Left ventricle myocardium superior (tissue), 1 donor: ENCODE measurements at places on chromosomes 3 and 15. TPM values are rescaled to one million over a fixed set of nuclear protein-coding genes. Genes with fewer than 3 reads are reported as not detected.

- no peak for DNase-seq
These were observed 21.5 kb downstream of the AGTR1 start for GRCh38 chr3:148718982-148719862.

DNA sequence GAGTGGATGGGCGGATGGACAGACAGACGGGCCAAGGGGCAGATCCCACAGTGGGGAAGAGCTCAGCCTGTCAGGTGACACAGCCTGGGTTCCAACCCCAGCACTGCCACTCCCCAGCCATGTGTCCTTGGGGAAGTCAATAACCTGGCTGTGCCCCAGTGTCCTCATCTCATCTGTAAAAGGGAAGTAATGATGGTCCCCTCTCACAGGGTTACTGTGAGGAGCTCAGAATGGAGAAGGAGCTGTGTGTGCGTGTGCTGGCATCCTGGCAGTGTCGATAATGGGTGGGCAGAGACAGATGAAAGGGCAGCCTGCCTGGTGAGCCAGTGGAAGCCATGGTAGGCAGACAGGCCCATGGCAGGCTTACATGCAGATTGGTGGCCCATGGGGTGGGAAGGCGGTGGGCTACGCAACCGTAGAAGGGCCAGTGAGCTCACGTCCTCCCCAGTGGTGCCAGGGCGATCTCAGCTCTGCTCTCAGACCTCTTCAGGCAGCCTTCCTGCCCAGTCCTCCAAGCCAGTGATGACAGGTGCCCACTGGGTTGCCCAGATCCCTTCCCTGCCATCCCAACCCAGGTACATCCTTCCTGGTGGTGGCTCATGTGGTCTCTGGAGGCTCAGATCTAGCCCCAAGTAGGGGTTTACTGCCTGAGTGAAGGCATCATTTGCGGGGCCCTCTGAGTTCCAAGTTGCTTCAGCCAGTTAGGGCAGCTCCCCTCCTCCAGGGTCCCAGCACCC is 2.3 kb upstream of the DNAJB8 start:
- DNase-seq = no peak

- DNase-seq = peak; percentile 84
These were observed at the start of gene ZBBX for GRCh38 chr3:167380004-167380689. ZBBX (minus strand) TSS chr3:167380297; CDS start chr3:167372901, 7,396 bp downstream.

The PROK2 gene
- total RNA-seq = 0.22 TPM

The KCNAB1 gene
- 2.4 TPM for total RNA-seq

The FBXW12 gene
- total RNA-seq = not detected
